ENCODE measurements at places on chromosomes 1 and 21.

DNA sequence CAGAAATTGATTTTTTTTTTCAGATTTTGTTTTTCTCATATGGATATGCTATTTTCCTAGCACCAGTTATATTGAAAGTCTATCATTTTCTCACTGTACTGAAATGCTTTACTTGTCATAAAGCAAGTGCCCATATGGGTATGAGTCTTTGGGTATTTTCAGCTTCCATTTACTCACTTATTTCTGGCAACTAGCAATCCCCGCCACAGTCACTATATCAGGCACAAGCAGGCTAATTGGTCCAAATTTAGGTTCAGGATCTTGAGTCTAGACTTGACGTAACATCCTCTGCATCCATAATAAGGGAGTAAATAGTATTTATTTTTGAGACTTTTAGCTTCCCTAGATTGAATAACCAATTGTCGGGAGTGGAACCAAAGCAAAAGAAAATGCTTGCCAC lies 2.1 kb downstream of the OR10X1 start:
- no peak for DNase-seq

- DNase-seq: no peak
Observed at GRCh38 chr1:240194120-240194519, 102.4 kb downstream of the FMN2 start.

- DNase-seq: no peak
Observed at GRCh38 chr21:31922881-31923280, 50.1 kb downstream of the HUNK start.

- DNase-seq: no peak
Observed at GRCh38 chr1:245200146-245200545, 45.4 kb downstream of the KIF26B start.

Data from stimulated activated CD4-positive, alpha-beta T cell treated with anti-CD3 and anti-CD28 coated beads, Interleukin-4, amount 100 ng/mL, for 48 hours (primary cell).